Non-pigmented ciliary epithelial cell (primary cell): ENCODE measurements at places on chromosomes 3 and 15.

DNA sequence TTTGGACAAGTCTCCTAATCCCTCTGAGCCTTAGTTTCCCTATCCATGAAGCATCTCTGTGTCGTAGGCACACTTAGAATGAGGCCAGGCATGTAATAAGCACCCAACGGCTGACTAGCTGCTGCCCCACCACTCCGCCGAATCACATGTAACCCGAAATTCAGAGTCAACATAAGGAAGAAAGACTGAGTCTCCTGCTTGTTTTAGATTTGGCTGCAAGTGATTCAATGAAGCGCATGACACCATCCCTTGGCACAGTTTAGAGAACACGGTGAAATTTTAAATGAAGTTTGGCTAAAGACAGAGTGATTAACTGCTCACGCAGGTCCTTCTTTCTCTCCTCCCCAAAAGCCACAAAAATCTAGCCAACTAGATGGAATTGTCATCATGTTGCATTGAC is 279.2 kb downstream of the TLE3 start:
- DNase-seq = no peak

- DNase-seq = peak; percentile 52
These were observed 39.2 kb downstream of the SNX4 start for GRCh38 chr3:125480656-125481374.

DNA sequence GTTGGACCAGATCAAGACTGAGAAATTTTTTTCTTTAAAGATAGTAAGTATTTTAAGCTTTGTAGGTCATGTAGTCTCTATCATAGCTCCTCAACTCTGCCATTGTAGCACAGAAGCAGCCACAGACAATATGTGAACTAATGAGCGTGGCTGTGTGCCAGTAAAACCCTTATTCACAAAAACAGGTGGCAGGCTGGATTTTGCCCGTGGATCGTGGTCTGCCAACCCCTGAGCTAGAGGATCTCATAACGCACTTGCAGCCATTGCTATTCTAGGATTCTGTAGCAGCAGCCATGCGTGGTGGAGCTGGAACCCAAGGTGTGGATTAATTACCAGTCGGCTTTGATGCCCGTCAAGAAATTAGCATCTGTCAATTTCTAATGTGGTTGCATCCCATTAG is 68.7 kb upstream of the PLXNA1 start:
- DNase-seq = no peak

- DNase-seq = no peak
These were observed 14.8 kb upstream of the IL1RAP start for GRCh38 chr3:190499122-190499521.

- DNase-seq = no peak
These were observed 20.1 kb downstream of the GOLGA6A start for GRCh38 chr15:74062236-74062635.

DNA sequence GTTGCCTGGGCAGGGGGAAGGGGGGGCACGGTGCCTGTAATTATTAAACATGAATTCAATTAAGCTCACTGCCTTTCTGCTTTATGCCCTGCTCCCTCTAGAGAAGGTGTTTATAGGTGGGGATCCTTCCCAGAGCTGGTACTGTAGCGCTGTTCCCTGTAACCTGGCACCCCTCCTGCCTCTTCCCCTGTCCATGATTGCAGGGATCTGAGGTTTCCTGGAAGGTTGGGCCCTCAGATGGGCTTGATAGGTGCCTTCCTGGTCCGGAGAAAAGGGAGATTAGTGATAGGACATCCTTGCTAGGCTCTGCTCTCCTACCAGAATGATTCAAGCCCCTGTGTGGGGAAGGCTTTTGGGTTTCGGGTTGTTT is 2.1 kb upstream of the FAM131A start:
- DNase-seq = no peak

DNA sequence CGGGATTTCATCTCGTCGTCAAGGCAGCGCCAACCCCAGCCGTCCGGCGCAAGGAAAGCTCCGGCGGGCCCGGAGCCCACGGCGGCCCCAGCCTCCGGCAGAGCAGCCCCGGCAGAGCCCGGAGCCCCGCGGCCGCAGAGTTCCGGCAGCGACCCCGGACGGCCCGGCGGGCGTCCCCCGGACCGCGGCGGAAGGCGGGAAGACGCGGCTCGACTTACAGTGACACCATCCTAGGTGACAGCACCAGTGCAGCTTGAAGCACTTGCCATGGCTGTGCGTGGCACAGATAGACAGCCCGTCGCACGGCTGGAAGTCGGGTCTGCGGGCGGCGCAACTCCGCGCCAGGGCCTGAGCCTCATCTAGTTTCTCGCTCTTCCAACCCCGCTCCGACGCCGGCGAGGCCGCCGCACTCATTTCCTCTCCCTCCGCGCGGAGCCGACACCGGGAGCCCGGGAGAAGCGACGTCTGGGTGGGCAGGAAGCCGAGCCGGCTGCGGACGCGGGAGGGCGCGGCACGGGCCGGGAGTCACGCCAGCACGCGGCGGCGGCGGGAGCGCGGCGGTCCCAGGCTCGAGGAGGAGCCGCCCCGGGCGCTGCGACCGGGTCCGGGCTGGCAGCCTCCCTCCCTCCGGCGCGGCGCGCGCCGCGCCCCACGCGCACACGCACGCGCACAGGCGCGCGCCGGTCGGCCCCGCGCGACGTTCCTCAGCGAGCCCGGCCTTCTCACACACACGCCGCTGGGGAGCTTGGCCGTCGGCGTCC is at the start of gene C3orf70:
C3orf70 (minus strand) TSS at position 651 of the 761 bp plus-strand sequence; CDS start at position 414, 237 bp downstream.
- no peak for DNase-seq

- DNase-seq = no peak
These were observed 271.3 kb upstream of the RGMA start for GRCh38 chr15:93360318-93360717.
